Neural cell (in vitro differentiated cells): ENCODE measurements at places on chromosomes 5 and 9. TPM values are rescaled to one million over a fixed set of nuclear protein-coding genes. Genes with fewer than 3 reads are reported as not detected.

Gene DBN1
- 319 and 353 TPM in 2 replicates for polyA plus RNA-seq

Gene ANKRD18A
- polyA plus RNA-seq, result 0.45 TPM in 1 of 2 replicates, not detected in the other

Gene CTXN3
- polyA plus RNA-seq, result 0.83 and 1.0 TPM in 2 replicates

Gene C9orf153
- not detected in 2 replicates for polyA plus RNA-seq

Gene PCDHGA10
- 7.3 and 8.1 TPM in 2 replicates for polyA plus RNA-seq

Gene IFNE
- not detected in 2 replicates for polyA plus RNA-seq

Gene ARID3C
- 2.1 and 2.8 TPM in 2 replicates for polyA plus RNA-seq

Gene KCNMB1
- not detected in 2 replicates for polyA plus RNA-seq

Gene TYRP1
- not detected in 2 replicates for polyA plus RNA-seq
